ENCODE measurements at places on chromosomes 2 and 18. TPM values are rescaled to one million over a fixed set of nuclear protein-coding genes. Genes with fewer than 3 reads are reported as not detected.

- DNase-seq = no peak
- no peaks in the 10 kb centered on the region for H3K4me1 ChIP-seq
- H3K36me3 ChIP-seq = peaks cover 4% of the 10 kb centered on the region
- no peak overlapping the region for H3K4me3 ChIP-seq
- no peak overlapping the region for H3K27ac ChIP-seq
Measured at GRCh38 chr18:29841631-29842030, 1200.9 kb downstream of the DSC3 start.

- DNase-seq = no peak
- H3K4me1 ChIP-seq = peaks cover 19% of the 10 kb centered on the region
- no peak overlapping the region for H3K4me3 ChIP-seq
- H3K27me3 ChIP-seq = no peaks in the 10 kb centered on the region
- H3K27ac ChIP-seq = no peak overlapping the region
- H3K36me3 ChIP-seq = peaks cover 15% of the 10 kb centered on the region
Measured at GRCh38 chr2:39232141-39232540, 11.6 kb downstream of the CDKL4 start.

DNA sequence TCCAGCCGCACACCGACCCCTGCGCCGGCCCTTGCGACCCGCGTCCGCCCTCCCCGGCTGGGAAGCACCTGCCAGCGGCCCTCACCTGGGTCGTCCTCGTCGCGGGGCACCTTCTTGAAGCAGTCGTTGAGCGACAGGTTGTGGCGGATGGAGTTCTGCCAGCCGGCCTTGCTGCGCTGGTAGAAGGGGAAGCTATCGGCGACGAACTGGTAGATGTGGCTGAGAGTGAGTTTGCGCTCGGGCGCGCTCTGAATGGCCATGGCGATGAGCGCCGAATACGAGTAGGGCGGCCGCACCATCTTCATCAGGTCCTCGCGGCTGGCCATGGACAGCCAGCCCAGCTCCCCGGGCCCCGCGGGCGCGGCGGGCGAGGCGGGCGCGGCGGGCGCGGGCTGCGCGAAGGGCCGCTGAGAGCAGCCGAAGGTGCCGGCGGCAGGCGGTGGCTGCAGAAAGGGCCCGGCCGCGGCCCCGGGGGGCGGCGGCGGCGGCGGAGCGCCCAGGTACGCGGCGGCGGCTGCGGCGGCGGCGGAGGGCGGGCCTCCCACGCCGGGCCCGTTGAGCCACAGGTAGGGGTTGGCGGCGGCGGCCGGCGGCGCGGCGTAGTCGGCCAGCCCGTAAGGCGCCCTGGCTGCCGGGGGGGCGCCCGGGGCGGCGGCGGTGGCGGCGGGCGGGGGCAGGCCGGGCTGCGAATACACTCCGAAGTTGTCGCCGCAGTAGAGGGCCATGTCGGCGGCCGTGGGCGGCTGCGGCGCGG is 505 bp downstream of the FOXI3 start:
- no peaks in the 10 kb centered on the region for H3K36me3 ChIP-seq
- H3K27me3 ChIP-seq = peaks cover 40% of the 10 kb centered on the region
- DNase-seq = no peak
- peaks cover 14% of the 10 kb centered on the region for H3K4me1 ChIP-seq
- peak overlapping the region; percentile 49 for H3K4me3 ChIP-seq

- H3K27ac ChIP-seq = no peak overlapping the region
- DNase-seq = no peak
- H3K36me3 ChIP-seq = no peaks in the 10 kb centered on the region
- peaks cover 5% of the 10 kb centered on the region for H3K27me3 ChIP-seq
- H3K4me3 ChIP-seq = peak overlapping the region; percentile 1
Measured at GRCh38 chr2:98824256-98825019, 93.5 kb upstream of the MGAT4A start.

Gene TBR1
- total RNA-seq = 0.05 TPM

Gene CAPN13
- total RNA-seq = not detected

Gene TMEM200C
- total RNA-seq = not detected
